Kidney tubule cell (primary cell): ENCODE measurements at places on chromosomes 2 and 18.

DNA sequence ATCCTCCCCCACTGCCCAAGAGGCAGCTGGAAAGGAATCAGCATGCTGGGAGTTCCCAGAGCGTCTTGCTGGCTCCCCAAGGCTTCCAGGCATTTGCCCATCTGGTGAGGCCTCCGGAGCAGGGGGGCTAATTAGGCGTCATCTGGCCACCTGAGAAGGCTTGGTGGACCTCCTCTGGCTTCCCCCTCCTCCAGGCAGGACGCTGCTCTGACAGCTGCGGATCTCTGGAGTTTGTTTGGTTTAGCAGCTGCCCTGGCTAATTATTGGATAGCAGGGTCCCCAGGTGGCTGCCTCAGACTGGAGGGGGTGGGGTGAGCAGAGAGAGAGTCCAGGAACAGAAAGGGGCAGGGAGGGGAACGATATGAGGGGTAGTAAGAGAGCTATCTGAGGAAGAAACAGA, 425.2 kb upstream of the MEX3C start:
- DNase-seq, result no peak

DNA sequence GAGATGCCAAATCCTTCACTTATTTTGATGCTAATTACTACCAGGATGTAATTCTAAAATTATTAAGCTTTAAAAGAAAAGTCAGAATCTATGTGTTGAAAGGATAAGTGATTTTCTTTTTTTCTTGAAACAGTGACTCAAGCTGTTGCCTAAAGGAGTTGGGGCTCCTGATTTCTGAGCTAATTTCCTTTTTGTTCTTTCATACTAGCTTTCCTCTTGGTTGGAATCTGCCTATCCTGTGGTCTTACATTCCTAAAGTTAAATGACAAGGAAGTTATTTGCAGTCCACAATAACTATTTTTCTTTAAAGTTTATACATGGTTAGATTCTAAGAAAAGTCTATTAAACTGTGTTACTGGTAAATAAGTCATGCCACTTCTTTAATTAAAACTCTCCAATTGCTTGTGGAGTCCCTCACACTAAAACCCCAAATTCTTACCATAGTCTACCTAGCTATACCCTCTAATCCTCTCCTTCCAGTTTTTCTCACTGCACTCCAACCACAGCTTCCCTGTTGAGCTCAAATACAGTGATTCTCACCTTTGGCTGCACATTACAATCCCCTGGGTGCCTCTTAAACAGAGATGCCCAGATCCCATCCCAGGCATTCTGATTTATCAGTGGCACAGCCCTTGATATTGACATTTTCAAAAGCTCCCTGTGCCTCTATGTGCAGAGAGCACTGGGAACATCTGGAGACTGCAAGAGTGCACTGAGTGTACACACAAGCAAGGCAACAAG, 63.3 kb upstream of the EFEMP1 start:
- peak; percentile 42 for DNase-seq

DNA sequence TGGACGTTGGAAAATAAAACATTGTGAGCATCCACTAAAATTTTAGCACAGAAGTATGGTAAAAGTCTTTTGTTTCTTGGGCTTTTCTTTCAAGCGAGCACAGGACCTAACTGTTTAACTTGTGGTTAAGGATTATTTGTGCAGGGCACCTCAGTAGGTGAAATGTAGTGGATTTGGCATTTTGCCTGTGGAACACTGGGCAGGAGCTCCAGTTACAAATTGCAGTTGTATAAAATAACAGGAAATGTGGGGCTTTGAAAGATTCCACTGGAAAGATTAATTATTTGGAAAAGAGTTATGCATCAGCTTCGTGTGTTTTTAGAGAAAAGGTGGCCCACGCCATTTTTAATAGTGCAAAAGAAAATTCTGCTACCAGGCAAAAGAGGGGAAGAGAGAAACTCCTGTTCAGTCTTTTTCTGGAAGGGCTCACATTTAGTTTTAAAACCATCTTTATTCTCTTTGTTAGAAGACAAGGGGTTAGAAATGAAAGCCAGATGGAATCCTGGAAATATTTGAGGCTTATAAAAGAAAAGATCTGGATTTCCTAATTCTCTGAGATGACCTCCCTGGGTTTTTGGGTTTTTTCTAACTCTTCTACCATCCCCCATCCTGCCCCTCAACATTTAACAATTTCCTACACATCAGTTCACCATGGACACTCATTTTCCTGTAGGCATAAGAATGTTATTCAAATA, 144.3 kb upstream of the SERTAD2 start:
- peak; percentile 88 for DNase-seq

DNA sequence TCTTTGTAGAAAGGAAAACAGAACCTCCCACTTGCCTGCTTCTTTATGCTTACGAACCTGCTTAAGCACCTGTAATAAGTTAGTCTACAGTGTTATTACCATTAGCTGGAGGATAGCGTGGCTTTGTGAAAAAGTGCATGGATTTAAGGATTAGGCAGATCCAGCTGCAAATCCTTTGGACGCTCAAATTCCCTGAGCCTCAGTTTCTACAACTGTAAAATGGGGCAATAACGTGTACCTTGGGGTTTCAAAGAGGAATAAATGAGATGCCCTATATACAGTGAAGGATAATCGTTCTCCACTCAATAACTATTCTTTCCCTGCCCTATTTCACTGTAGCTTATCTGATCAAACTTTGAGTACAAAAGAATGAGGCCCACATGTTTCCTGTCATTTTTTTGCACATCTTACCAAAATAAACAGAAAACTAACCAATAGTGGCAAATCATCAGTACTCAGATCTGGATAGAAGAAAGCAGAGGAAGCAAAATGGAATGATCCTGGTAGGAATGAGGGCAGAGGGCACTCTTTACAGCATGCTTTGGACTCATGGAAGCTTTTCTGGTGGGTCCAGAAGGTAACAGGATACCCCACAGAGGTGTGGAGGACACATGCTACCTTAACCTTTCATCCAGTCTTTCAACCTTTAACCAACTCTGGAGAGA, 14.8 kb downstream of the MOGAT1 start:
- DNase-seq, result no peak

- no peak for DNase-seq
Observed at GRCh38 chr2:157312866-157313486, 12.6 kb downstream of the ERMN start.

DNA sequence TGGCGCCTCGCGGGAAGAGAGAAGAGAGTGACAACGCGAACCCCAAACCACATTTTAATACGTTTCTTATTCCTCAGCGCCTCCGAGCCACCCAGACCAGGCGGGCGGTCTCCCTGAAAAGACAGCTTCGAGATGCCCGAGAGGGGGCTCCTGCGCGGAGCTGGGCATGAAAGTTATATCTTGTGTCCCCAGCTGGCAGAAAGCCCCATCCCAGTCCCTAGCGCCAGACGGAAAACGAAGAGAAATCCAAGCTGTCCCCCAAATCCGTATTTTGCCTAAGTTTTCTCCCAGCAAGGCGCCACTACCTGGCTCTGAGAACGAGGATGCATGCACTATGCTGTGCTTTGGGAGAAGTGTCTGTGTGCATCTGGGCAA, 797 bp downstream of the NXPH2 start:
- DNase-seq, result no peak

GRCh38 chr2:218860950-218861381, 1.4 kb downstream of the WNT6 start:
- peak; percentile 24 for DNase-seq
